Amygdala (tissue), 56 donors: ENCODE measurements at places on chromosomes 6 and 20.

DNA sequence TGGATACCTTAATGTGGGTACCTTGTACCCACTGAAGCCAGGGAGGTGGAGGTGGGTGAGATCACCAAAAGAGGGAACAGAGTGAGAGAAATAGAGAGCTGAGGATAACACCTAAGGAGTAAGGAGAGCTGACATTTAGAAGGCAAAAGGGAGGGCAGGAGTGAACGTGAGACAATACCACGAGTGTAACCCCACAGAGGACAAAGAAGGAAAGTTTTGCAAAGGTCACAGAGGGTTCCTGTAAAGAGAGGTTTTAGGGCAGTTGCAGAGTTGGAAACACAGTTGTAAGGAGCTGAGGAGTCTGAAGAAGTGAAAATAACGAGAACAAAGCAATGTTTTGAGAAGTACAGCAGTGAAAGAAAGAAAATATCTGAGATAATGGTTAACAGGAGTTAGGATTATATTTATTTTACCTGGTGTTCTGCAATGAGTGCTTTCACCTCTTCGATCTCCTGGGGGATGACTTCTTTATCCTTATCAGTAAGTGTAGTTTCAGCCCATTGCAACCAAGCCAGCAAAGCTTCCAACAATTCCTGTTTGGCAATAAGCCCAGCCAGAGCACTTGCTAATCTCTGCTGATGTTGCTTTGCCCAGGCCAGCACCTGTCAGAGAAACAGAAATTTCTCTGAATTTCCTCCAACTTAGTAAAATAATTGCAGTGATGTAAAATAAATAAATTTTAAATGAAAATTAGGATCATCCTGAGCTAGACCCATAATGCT, 166.8 kb downstream of the DST start:
- no peak for DNase-seq

DNA sequence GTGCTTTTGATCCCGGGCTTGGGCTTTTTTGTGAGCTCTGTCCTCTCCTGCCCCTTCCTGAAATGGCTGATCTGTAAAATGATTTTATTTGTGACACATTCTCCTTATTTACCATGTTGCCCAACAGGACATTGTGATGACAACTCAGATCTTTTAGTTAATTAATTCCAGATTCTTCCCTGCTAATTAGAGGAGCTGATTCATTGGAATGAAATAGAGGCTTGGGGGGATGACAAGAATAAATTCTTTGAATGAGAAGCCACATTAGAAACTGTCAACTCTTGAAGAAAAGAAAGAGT, 26.1 kb upstream of the GABRR1 start:
- no peak for DNase-seq

DNA sequence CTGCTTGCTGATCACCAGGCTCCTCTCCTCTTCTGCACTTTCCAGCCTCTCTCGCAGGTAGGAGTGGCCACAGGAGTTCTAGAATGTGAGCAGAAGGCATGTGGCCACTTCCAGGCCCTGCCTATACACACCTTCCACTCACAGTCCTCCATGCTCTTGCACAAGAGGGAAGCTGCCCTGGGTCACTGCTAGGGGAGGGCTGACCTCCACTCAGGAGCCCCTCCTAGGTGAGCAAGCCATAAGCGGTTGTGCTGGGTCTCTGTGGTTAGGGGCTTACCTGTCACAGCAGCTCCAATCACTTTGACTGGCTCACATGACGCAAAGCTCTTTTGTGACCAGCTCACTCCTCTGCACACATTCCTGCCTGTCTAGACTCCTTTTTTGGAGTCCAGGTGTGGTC, 68.2 kb downstream of the TMEM242 start:
- no peak for DNase-seq

GRCh38 chr6:170221753-170222400, 69.0 kb downstream of the DLL1 start:
- no peak for DNase-seq

DNA sequence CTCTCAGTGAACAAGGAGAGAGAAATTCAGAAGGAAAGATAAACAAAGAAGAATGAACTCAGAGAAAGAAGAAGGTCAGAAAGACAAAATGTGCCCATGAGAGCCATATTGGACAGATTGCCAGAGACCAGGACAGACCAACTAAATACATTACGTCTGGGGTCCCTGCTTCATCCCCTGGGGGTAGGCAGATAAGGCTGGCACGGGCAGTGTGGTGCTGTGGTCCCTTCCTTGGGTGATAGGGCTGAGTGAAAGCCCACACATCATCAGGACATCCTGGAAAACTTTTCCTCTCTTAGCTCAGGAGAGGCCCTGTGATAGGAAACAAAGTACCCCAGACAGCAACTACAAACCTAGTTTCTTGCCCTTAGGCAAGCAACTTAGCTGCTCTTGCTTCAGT, 13.2 kb upstream of the ARMC12 start:
- no peak for DNase-seq

- no peak for DNase-seq
Observed at GRCh38 chr6:56364827-56365339, 117.5 kb upstream of the COL21A1 start.

DNA sequence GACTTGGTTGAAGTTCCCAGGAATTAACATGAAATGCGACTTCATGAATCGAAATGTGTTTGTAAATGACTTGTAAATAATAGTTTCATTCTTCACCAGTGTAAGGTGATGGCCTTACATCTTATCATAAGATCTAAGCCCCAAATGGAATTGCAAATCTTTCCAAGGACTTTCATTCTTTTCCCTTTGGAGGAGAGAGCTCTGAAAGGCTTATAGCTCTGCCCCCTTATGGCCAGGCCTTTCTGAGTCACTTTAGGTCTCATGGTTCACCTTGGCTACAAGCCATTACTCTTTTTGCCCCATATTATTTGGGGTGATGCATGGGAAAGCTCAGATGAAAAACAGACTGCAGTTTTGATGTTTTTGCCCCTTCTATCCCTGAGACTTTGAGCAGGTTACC, 209.1 kb upstream of the BMP2 start:
- no peak for DNase-seq

DNA sequence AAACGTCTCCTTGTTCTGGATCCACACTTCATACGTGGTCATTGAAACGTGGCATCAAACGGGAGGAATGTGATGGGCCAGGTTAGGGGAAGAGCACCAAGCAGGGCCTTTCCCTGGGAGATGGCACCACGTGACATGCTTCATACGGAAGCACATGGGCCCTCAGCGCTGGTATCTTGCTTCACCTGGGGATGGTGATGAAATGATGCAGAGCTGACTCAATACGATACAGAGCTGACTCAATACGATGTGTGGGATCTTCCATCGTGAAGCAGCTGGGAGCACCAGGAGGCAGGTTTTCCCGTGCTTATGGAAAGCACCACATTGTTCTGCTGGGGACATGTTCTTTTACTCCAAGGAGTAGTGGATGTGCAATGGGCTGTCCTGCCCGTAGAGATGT, 22.5 kb upstream of the TAGAP start:
- DNase-seq: no peak

DNA sequence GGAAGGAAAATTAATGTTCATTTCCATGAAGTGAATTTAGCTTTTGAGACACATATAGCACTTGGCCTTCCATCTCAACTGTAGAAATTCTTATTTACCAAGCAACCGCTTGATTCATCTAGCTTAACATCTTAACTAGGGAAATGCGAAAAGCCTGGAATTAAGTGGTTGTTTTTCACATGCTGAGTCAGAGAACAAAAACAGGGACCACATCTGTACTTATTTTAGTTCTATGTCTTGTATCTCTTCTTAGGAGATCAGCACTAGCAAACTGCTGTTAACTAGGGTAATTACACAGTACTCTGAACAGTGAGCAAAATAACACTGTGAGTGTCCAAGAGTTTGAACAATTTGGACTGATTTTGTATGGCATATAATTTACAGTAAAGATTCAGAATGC, 590.9 kb upstream of the NRSN1 start:
- no peak for DNase-seq

- no peak for DNase-seq
Observed at GRCh38 chr6:74075896-74076295, 379.9 kb downstream of the CD109 start.

- DNase-seq: no peak
Observed at GRCh38 chr20:19937651-19938420, 79.3 kb upstream of the NAA20 start.

GRCh38 chr20:63162206-63162795, 53.6 kb downstream of the YTHDF1 start:
- DNase-seq: no peak

- no peak for DNase-seq
Observed at GRCh38 chr20:34680586-34681175, 3.8 kb upstream of the PIGU start.

GRCh38 chr6:165988302-165988756, 179.3 kb downstream of the TBXT start:
- DNase-seq: no peak

- DNase-seq: no peak
Observed at GRCh38 chr6:138393871-138394783, 9.9 kb upstream of the HEBP2 start.

DNA sequence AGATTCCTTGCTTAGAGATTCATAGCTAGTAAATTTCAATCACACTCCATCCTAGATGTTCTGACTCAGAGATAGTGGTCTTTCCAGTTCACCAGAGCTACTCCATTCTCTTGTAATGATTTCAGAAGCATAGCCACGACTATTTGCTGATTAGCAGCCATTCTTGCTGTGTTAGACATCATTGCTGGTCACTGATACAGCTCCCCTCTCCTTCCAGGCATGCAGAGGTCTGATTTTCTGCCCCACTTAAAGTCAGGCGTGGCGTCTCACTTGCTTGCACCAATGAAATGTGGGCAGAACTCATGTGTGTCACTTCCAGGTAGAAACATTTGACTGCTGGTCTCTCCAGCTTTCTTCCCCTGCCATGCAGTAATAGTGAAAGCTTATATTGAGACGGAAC, 168.9 kb upstream of the JARID2 start:
- no peak for DNase-seq

DNA sequence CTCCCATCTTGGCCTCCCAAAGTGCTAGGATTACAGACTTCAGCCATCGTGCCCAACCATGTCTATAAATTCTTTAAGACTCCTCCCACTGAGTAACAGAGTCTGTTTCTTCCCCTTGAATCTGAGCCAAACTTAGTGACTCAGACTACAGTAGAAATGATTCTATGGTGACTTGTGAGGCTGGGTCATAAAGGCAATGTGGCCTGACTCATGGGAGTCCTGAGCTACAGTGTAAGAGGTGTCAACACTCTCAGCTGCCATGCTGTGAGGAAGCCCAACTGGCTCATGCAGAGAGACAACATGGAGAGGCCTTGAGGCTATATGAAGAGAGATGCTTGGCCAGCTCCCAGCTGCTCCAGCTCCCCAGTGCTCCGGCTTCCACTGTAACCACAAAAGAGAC, 5.2 kb upstream of the NRSN2 start:
- no peak for DNase-seq

GRCh38 chr6:117514655-117515054, 32.2 kb downstream of the DCBLD1 start:
- DNase-seq: no peak

DNA sequence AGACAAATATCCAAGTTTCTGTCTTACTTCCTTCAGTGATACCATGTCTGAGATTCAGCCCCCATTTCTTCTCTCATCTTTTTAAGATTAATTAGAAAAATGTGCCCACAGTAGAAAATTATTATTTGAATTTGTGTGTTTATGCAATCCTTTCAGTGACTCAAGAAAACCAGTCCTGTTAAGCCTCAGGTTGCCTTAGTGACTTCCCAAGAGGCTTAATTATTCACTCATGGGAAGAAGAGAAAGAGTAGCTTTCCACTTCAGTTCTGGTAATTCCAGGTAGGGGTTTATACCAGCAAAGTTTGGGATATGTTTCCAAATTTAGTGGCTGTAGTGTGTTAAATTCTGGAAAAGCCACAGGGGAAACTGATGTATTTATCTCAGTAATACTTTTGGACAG, 149.1 kb downstream of the RIMS1 start:
- DNase-seq: no peak

- DNase-seq: no peak
Observed at GRCh38 chr6:4637691-4638433, 138.3 kb upstream of the CDYL start.

GRCh38 chr6:18036781-18037180, 49.3 kb upstream of the KIF13A start:
- DNase-seq: no peak

- DNase-seq: no peak
Observed at GRCh38 chr6:54244430-54244829, 63.8 kb upstream of the TINAG start.

DNA sequence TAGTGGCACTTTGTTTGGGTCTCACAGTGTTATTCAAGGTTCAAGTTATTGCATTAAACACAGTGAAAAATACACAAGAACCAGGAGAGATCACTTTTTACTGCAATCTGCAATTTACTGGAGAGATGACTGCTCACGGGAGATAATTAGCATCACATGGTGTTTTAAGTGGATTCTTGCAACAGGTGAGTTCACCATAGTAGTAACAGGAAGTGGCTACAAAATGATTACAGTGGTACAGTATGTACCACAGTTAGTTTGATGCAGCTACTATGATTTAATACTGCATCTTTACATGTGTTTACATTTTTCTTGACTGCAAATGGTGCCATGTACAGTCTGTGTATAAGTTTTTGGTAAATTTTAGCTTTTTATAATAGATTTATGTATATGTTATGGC, 96.5 kb upstream of the SCP2D1 start:
- no peak for DNase-seq

DNA sequence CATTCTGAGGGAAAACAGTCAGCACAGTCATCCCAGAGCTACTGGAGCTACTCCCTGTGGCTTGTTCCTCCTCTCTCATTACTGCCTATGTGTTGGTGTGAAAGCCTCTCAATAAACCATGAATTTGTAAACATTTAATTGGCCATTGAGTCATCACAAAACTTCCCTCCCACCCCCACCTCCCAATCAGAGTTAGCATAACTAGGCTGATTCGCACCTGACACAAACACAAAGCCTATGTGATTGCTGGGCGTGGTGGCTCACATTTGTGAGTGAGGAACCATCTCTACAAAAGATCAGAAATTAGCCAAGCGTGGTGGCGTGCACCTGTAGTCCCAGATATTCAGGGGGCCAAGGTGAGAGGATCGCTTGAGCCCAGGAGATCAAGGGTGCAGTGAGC, 17.1 kb upstream of the SNTA1 start:
- DNase-seq: no peak

DNA sequence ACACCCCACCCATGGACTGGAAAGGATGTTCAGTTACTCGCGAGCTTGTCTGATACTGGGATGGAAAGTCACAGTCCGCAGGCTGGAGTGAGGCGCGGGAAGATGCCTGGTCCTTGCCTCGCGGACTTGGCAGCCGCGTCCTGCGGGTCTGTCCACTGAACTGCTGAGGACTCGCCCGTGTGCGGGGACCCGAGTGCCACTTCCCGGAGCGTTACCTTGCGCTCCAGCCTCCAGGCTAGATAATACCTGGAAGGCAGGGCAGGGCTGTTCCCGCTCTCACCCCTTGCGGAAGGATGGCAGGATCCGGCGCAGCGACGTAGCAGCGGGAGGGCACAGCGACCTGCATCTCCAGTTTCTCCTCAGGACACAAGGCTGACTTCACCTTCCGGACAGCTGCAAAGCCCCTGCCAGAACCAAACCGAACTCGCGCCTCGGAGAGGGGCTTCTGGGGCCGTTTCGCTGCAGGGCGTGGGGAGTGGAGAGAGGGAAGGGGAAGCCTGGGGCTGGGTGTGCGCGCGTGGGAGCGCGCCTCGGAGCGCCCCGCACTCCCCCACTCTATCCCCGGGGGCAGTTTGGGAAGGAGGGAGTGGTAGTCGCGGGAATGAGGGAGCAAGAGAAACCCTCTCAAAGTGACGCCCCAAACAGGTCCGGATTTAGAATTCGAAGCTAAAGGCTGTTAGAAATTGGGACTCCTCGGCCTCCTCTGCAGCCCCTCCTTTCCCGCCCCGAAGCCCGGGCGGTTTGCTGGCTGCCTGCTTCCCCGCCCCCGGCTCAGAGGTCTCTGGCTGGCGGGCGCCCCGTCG, at the start of gene KCNQ5:
Gene KCNQ5, plus strand, starts transcription at position 774 of the 803 bp plus-strand sequence.
- DNase-seq: no peak
